ENCODE measurements at places on chromosomes 6 and 20. TPM values are rescaled to one million over a fixed set of nuclear protein-coding genes. Genes with fewer than 3 reads are reported as not detected.

The FAM162B gene
- total RNA-seq: not detected

GRCh38 chr6:133965817-133966360, 12.9 kb downstream of the TBPL1 start:
- peaks cover 3% of the 10 kb centered on the region for H3K36me3 ChIP-seq
- H3K27ac ChIP-seq: no peak overlapping the region
- DNase-seq: no peak

The ARHGAP40 gene
- not detected for total RNA-seq

GRCh38 chr6:35494161-35494563, 2.7 kb downstream of the TEAD3 start:
- peaks cover 6% of the 10 kb centered on the region for H3K27me3 ChIP-seq
- no peak overlapping the region for H3K4me3 ChIP-seq
- peaks cover 14% of the 10 kb centered on the region for H3K4me1 ChIP-seq
- H3K27ac ChIP-seq: no peak overlapping the region

The SAMD3 gene
- 6.4 TPM for total RNA-seq

The NRN1 gene
- 7.1 TPM for total RNA-seq
